ENCODE measurements at places on chromosomes 2 and 18. TPM values are rescaled to one million over a fixed set of nuclear protein-coding genes. Genes with fewer than 3 reads are reported as not detected.

The GREB1 gene
- 226 TPM for total RNA-seq

The ABCG5 gene
- total RNA-seq = not detected

The ERBB4 gene
- total RNA-seq = 3.5 TPM

The C2orf78 gene
- not detected for total RNA-seq

The ANKRD44 gene
- total RNA-seq = 12.5 TPM

The EMILIN1 gene
- total RNA-seq = 121 TPM

DNA sequence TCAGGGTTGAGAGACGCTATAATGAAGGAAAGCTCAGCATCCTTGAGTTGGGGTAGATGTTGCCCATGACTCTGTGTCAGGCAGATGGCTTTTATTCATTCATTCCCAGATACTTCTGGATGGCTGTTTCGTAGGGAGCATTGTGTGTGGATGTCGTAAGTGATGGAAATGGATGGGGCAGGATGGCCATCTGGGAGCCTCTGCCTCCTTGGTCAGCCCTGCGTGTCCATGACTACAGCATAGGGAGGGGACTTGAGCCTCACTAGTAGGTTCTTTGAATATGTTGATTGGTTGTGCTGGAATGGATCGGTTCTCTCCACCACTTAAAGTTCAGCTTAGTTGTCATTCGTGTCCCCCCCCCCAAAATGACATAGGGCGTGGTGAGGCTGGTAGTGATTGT lies 44.9 kb downstream of the TGOLN2 start:
- DNase-seq = no peak
- no peak overlapping the region for H3K27ac ChIP-seq
- no peak overlapping the region for H3K4me3 ChIP-seq
- H3K27me3 ChIP-seq = no peaks in the 10 kb centered on the region

GRCh38 chr2:152094014-152094413 lies 4.8 kb downstream of the CACNB4 start:
- H3K36me3 ChIP-seq = no peaks in the 10 kb centered on the region
- H3K27ac ChIP-seq = no peak overlapping the region
- DNase-seq = no peak
- no peaks in the 10 kb centered on the region for H3K4me1 ChIP-seq
- no peak overlapping the region for H3K4me3 ChIP-seq

DNA sequence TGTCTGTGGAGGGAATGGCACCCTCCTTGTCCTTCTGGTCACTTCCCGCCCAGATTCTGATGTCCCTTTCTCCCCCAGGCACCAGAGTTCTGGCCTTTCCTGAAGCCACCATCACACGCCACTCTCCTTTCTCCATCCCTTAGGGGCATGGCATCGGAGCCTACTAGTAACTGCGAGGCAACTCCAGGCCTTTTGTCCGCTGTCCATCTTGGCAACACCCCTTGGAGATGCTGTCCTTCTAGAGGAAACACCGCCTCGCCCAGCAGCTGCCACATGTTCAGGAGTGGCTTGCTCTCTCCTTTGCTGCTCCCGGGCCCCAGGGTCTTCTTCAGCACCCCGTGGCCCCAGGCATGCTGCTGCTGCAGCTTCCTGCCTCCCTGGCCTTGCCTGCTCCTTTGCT lies 267.0 kb downstream of the SRBD1 start:
- DNase-seq = no peak
- H3K4me3 ChIP-seq = no peak overlapping the region
- H3K4me1 ChIP-seq = no peaks in the 10 kb centered on the region
- no peak overlapping the region for H3K27ac ChIP-seq
- H3K27me3 ChIP-seq = no peaks in the 10 kb centered on the region

- H3K27me3 ChIP-seq = no peaks in the 10 kb centered on the region
- no peaks in the 10 kb centered on the region for H3K4me1 ChIP-seq
Measured at GRCh38 chr2:239644011-239644410, 243.2 kb upstream of the HDAC4 start.

DNA sequence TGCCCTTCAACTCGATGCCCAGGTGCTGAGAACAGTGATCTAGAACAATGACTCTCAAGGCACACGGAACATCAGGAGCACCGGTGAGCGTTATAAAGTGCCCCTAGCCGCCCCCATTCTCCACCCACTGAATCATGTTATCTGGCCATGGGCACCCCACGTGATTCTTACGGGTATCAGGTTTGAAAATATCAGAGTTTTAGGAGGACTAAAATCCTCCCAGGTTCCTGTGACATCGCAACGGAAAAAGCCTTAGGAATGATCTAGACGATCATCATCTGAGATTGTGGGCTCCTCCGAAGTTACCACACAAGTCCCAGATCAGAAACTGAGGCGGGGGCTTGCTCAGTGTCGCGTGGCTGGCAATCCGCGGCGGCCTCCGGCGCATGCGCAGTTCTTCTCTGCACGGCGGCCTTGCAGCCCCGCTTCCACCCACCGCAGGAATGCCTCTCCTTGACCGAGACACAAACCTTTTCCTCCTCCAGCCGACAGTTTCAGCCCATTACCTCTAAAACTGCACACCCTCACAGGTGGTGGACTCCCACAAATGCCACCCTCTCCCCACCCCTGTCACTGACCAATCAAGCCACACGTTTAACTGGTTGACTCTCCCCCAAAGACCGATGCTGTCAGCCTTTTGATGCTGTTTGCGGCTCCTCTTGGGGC lies 5.8 kb upstream of the MRPL33 start:
- no peaks in the 10 kb centered on the region for H3K36me3 ChIP-seq
- peaks cover 7% of the 10 kb centered on the region for H3K4me1 ChIP-seq
- peak; percentile 82 for DNase-seq
- no peaks in the 10 kb centered on the region for H3K27me3 ChIP-seq

GRCh38 chr2:11775384-11775783 lies 29.0 kb downstream of the LPIN1 start:
- H3K27ac ChIP-seq = no peak overlapping the region
- no peaks in the 10 kb centered on the region for H3K36me3 ChIP-seq
- DNase-seq = no peak
- no peaks in the 10 kb centered on the region for H3K4me1 ChIP-seq
- no peaks in the 10 kb centered on the region for H3K27me3 ChIP-seq

- no peak overlapping the region for H3K4me3 ChIP-seq
- peaks cover 2% of the 10 kb centered on the region for H3K4me1 ChIP-seq
- no peak overlapping the region for H3K27ac ChIP-seq
Measured at GRCh38 chr2:58047961-58048360, 1.4 kb downstream of the VRK2 start.

GRCh38 chr18:22385718-22386117 lies 32.0 kb downstream of the CTAGE1 start:
- H3K36me3 ChIP-seq = no peaks in the 10 kb centered on the region
- no peaks in the 10 kb centered on the region for H3K27me3 ChIP-seq
- no peak for DNase-seq
- no peak overlapping the region for H3K27ac ChIP-seq
- H3K4me1 ChIP-seq = no peaks in the 10 kb centered on the region

DNA sequence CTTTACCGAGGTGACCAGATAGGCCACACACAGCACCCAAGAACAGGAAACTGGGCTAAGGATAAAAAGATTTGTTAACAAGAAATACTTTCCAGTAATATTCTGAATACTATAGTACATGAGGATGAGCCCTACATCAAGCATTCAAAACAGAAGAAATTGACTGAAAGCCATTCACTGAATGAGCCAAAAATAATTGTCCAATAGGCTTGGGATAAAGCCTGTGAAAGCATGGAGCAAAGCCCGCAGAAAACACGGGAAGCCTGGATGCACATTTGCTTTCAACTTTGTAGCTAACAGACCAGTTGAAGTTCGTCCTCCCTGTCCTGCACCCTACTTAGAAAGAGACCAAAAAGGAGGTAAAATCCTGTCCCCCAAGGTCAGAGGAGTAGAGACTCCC lies 56.3 kb downstream of the DIPK1C start:
- no peaks in the 10 kb centered on the region for H3K4me1 ChIP-seq
- no peak for DNase-seq
- no peaks in the 10 kb centered on the region for H3K36me3 ChIP-seq

GRCh38 chr2:175111200-175111657 lies 56.8 kb downstream of the ATF2 start:
- no peak for DNase-seq
- no peak overlapping the region for H3K27ac ChIP-seq
- no peaks in the 10 kb centered on the region for H3K36me3 ChIP-seq
- H3K4me1 ChIP-seq = no peaks in the 10 kb centered on the region

DNA sequence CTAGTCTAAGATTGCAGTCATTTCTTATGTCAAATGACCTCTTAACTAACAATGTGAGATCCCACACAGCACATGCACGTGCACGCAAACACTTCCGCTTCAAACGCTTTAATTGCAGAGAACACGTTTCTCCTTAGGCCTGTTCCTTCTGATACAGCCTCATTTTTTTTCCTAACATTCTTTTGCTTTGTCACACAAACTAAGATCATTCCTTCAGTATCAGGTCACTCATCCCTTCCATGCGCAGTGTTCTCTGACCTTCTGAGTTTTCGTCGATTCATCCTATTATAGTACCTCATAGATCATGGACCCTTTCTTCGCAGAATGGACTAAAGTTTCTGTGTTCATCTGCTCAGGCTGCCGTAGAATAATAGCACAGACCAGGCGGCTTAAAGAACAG lies 327.1 kb upstream of the CDH19 start:
- H3K4me1 ChIP-seq = no peaks in the 10 kb centered on the region
- DNase-seq = no peak
- no peak overlapping the region for H3K27ac ChIP-seq
- H3K36me3 ChIP-seq = no peaks in the 10 kb centered on the region
- H3K4me3 ChIP-seq = no peak overlapping the region

DNA sequence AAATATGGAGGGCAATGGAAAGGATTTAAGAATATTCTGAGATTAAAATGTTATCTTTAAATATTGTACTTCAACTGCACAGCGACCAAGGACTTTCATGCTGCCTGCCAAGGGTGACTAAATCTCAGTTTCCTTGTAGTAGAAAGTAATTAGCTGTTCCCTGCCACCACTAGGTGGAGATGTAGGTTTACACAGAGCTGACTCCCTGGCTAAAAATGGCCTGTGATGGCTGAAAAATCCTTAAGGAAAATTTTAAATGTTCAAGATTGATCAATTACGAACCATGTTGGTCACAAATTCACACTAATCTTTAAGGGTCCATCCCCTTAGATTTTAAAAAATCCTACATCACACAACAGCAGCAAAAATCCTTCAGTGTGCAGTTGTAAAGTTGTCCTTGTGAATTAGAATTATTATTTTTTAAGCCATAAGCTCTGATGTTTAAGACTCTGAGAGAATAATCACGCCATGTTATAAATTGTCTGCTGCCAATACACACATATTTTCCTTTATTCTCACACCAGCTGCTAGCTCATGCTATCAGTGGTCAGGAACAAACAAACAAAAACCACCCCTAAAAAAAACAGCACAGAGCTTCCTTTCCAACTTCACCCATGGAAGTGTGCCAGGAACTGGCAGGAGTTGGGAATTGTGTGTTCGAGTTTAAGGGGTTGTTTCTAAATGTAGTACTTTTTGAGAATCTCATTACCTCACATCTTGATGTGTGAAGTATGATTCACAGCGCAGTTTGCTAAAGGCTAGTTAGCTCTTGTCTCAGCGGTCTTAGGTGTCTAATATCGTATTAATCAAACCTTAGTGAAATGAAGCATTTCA lies 399.8 kb downstream of the TMEM182 start:
- no peaks in the 10 kb centered on the region for H3K27me3 ChIP-seq
- H3K4me1 ChIP-seq = no peaks in the 10 kb centered on the region
- no peak overlapping the region for H3K4me3 ChIP-seq
- no peak overlapping the region for H3K27ac ChIP-seq

DNA sequence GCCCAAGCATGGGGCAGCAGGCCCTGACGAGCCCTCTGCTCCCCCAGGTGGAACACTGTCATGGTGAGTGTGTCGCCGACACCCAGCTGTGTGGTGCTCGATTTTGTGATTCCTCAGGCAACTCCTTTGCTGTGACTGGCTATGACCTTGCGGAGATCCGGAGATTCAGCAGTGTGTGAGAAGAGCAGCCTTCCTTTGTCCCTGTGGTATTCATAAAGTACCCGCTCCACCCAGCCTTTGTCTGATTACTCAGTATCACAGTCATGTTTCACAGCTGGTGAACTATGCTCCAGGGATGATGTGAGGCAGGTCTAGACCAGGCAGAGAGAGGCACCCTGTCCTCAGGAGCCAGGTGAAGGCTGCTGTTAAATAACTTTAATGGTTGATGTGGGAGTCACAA lies 4.0 kb downstream of the WDR54 start:
- H3K4me1 ChIP-seq = peaks cover 3% of the 10 kb centered on the region
- no peak overlapping the region for H3K27ac ChIP-seq
- H3K27me3 ChIP-seq = no peaks in the 10 kb centered on the region
- no peak overlapping the region for H3K4me3 ChIP-seq

DNA sequence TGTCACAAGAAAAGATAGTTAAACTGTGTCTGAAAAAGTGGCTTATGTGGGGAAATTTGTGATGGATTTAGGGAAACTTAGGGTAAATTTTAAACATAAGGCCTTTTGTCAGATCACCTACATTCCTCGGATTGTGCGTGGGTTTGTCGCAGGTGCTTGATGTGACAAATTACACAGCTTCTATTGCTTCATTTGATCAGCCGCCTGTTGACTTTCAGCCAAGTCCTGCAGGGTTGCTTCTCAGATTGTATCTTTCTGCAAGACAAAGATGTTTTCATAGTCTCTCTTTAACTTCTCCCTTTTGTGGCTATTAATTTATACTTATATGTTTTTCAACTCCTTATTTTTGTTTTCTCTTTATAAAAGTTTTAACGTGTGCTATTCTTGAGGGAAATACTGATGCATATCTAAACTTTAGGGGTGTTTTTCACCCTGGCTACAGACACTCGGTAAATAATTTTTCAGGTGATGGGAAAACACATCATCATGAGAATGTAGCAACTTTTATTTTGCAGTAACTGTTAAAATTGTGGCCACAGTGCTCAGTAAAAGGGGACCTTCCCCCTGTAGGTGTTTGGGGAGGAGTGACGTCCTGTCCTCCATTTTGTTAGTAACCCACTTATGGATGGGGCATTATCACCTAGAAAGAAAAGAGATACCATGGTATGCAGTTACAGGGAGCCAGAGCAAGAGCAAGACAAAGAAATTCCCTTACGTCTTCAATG lies 31.4 kb downstream of the GALM start:
- no peaks in the 10 kb centered on the region for H3K27me3 ChIP-seq
- no peak for DNase-seq
- H3K27ac ChIP-seq = no peak overlapping the region
- no peaks in the 10 kb centered on the region for H3K36me3 ChIP-seq

DNA sequence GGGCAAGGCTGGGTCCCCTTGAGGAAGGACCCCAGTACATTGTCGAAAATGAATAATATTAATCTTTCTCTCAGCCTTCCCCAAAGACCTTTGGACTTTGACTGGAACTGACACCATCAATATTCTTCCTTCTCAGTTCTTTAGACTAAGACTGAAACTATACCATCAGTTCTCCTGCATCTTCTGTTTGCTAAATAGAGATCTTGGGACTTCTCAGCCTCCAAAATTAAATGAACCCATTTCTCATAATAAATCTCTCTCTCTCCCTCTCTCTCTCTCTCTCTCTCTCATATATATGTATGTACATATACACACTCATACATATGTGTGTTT lies 39.7 kb upstream of the VRK2 start:
- no peak overlapping the region for H3K27ac ChIP-seq
- H3K4me3 ChIP-seq = no peak overlapping the region
- DNase-seq = no peak
- no peaks in the 10 kb centered on the region for H3K27me3 ChIP-seq
- H3K4me1 ChIP-seq = no peaks in the 10 kb centered on the region

Data from ovary (tissue), 10 donors.